ENCODE measurements at places on chromosomes 16 and 17.
A peak's percentile ranks its signal among the peaks of the same experiment; 100 is the strongest.

DNA sequence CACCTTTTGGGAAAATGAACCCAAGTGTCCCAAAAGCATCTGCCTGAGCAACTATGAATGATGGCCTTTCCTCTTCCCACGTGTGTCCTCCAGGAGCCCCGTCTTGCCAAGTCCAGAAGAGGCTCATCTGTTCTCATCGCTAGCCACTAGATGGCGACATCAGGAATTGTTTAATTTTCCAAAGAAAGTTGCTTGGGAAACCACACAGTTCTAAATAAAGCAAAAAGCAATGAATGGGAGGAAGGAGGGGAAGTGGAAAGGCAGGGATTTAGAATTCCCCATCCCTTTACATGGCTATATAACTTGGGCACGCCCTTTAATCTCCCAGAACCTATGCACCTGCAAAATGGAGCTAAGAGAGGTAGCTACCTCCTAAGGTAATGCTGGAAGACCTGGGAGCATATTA is 9.0 kb upstream of the CDH5 start:
- DNase-seq, result peak; percentile 70

- no peak for DNase-seq
These were observed 11.7 kb upstream of the TMIGD1 start for GRCh38 chr17:30345527-30346075.

- peak; percentile 97 for DNase-seq
These were observed 204.1 kb upstream of the CIBAR2 start for GRCh38 chr16:85316321-85316919.

DNA sequence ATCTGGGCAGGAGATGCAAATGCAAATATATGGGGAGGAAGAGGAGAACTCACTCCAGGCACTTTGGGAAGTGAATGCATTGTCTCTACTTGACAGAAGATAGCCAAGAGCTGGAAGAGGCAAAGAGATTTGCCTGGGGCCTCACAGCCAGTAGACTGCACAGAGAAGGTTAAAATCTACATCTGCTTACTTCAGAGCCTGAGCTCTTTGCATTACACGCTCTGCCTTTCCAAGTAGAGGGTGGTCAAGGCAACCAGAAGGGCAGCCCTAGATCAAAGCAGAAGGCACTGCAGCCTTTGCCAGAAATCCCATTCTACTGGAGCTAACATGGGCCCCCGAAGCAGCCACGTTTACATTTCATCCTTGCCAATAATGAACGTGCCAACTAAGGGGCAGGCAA is 407.2 kb upstream of the CCL2 start:
- DNase-seq, result no peak

- DNase-seq, result no peak
These were observed 34.8 kb downstream of the TMEM235 start for GRCh38 chr17:78266231-78266631.

- DNase-seq, result no peak
These were observed 247.2 kb downstream of the NTN1 start for GRCh38 chr17:9268546-9268945.

- peak; percentile 82 for DNase-seq
These were observed at the start of the genes GLOD4 and MRM3 for GRCh38 chr17:781805-782731. GLOD4 (minus strand) TSS chr17:782280; CDS start chr17:782255, 25 bp downstream. MRM3 (plus strand) TSS chr17:782353; CDS start chr17:782379, 26 bp downstream.

DNA sequence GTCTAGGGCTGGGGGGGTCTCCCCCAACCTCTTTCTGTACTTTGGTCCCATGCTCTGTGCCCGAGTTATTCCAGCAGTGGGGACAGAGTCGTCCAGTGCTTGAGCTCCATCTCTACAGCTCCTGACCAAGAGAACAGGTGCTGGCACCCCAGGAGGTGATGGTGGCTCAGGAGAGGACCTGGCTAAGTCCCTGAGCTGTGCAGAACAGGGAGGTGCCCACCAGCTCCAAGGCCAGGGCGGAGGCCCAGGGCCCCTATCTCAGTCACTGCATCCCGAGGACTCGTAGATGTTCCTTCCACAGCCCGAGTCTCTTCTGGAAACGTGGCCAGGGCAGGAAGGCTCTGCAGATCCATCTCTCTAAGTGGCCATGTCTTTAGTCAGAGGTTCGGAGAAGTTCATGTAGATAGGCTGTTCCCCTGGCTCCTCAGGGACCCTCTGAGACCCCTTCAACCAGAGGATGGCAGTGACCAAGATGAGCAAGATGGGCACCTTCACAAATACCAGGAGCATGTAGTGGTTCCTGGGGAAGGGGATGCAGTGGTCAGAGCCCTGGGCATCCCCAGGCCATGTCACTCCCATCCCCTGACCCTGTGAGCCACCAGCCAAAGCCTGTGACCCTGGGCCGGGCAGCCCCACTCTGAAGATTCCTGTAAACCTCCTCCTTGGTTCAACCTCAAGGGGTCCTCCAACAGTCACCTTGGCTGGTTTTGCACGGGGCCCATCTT is 8.7 kb downstream of the CD300LB start:
- no peak for DNase-seq

GRCh38 chr16:83211711-83212110 is 584.9 kb downstream of the CDH13 start:
- DNase-seq, result no peak

- peak; percentile 92 for DNase-seq
These were observed at the start of gene ASPHD1 for GRCh38 chr16:29900102-29900887. ASPHD1 (plus strand) TSS chr16:29900488; CDS start chr16:29900972, 484 bp downstream.

DNA sequence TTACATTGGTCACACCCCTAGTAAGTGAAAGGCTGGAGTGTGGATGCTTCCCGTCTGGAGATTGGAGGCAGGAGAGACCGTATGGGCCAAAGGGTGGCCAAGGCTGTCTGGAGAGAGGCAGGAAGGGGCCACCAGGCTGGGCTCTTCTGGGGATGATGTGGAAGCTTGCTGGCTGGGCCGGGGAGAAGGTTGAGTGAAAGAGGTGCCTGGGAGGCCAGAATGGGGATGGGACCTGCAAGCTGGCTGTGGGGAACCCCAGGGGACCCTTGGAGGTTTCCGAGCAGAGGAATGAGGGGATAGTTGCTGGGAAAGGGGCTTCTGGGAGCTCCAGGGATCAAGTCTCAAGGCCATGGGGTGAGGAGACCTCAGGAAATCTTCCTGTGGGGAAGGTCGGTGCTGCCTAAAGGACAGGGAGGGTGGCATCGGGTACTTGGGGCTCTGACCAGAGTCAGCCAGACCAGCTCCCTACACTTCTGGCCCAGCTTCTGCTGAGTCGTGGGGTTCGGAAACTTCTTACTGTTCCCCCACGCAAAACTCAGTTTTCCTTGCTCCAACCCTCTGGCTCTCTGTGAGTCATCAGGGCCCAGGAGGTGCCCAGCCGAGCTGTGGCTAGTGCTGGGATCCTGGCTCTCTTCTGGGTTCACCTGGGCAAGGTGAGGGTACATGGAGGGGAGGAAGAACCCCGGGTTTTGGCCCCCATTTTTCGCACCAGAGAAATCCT is 3.1 kb downstream of the MRC2 start:
- no peak for DNase-seq

DNA sequence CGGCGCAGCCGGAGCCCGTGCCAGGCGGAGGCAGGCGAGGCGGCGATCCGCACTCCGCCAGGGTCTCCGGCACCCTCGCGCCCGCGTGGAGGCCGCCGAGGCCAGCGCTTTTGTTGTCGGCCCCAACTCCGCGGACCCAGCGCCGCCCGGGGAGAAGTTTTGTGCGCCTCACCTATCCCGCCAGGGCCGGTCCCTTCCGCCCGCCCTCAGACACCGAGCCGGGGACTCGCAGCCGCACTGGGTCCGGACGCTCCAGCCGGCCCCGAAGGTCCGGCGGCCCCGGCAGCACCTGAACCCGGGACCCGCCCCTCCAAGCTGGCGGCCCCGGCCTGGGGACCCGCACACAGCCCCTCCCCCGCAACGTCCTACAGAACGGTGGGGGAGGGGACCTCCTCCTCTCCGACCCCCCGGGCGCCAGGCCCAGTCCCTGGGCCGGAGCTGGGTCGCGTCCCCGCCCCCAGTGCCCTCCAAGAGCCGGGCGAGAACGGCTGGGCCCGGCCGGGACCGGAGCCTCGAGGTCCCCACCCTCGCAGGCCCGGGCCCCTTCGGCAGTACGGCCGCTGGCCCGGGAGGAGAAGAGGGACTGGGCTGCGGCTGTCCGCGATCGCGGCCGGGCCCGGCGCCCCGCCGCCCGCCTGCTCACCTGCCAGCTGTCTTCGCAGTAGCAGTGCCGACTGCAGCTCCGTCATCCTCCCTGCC is 698 bp downstream of the UBE2G1 start:
- DNase-seq, result no peak

DNA sequence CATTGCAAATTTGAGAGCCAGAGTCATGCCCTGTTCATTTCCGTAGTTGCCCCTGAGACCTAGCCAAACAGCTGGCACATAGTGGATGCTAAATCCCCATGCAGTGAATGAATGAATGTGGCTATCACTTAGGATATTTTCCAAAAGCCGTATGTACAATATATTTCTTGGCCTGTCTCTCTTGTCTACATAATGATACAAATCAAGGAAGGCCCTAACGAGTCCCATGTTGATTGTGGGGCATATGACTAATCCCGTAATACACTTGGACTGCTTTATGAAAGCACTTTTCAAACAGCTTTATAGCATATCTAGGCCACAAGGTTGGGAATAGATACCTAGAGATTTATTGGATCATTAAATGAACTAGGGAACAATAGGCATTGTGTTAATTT is 478.0 kb downstream of the SLC39A11 start:
- DNase-seq, result no peak

DNA sequence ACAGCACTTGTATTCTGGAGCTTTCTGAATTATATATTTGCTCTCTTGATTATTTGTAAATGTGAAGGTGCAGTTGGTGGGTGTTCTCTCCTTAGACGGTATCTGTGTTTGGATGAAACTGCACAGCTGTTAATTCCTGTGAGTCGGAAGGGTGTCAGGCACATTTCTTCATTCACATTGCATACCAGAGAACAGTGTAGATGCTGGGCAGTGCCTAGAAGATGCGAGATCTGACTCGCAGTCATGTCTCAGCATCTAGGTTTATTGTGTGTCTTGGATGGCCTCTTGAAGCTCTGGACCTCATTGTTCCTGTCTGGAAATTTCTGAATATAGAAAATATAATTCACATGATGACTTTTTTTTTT is 61.2 kb downstream of the CLEC16A start:
- DNase-seq, result no peak

GRCh38 chr17:45413498-45413923 is 19.2 kb downstream of the ARHGAP27 start:
- DNase-seq, result no peak

All from HuH-7 (cell line).